ENCODE measurements at places on chromosomes 2 and 18.

DNA sequence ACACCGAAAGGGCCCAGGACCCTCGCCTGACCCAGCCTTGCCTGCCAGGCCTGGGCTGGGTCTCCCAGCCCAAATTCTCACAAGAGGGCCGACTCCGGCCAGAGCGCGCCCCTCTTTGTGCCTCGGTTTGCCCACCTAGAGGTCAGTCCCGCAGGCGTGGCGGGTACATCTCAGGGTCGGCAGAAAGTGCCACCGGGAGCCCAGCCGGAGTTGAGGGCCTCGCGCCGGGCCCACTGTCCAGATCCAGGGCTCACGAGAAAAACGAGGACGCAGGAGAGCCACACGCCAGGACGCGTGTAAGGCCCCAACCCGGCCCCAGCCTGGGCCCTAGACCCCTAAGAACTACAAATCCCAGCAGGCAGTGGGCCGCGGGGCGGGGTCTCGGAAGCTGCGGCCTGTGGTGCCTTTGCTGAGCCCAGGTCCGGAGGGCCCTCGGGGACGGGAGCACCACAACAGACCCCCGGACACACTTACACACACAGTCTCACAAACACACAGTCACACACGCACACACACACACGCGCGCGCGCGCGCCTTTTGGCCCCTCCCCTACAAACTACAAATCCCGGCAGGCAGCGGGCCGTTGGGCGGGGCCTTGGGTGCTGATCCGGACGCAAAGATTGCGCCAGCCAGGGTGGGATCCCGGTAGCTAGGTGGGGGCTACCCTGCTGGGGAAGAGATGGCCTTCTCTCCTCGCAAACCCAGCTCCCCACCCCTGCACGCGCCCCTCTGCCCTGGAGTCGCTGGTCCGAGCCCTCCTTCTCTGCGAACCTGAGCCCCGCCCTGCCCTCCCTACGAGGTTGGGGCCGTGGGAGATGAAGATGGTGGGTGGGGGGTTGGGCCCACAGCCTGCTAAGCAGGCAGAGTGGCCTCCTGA, at the start of gene SH2D6:
SH2D6 (plus strand) TSS at position 583 of the 877 bp plus-strand sequence. CDS start 10,752 bp downstream, outside the sequence.
- DNase-seq, result peak; percentile 92

DNA sequence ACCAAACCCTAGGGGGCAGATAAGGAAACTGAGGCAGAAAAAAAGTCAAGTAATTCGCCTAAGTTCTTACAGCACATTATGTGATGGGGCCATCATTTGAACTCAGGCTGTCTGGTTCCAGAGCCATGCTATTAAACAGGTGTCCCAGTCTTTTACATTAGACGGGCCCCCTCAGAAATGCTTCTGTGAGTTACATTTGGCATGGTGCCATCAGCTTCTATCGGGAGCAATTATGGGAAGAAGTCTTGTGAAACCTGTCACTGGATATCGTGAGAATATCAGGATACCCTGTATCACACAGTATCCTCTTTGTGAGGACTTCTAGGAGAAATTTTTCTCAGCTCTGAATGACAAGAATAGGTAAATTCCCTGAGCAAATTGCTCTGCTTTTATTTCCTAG, 143.7 kb upstream of the NOSTRIN start:
- no peak for DNase-seq

GRCh38 chr2:25320077-25320476, 21.6 kb downstream of the DNMT3A start:
- no peak for DNase-seq

DNA sequence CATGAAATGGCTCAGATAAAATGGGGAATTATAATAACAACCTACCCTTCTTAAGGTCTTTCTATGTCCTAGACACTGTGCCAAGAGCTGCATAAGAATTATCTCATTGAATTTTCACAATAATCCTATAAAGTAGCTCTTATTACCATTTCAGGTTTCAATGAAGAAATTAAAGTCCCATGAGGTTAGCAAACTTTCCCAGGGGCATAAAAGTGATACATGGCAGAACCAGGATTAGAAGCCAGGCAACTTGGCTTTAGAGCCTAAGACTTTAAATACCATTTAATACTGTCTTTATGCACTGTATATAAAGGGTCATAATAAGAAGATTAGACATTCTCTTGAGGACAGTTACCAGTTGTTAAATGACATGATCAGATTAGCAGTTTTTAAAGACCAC, 130.1 kb downstream of the GCA start:
- no peak for DNase-seq

DNA sequence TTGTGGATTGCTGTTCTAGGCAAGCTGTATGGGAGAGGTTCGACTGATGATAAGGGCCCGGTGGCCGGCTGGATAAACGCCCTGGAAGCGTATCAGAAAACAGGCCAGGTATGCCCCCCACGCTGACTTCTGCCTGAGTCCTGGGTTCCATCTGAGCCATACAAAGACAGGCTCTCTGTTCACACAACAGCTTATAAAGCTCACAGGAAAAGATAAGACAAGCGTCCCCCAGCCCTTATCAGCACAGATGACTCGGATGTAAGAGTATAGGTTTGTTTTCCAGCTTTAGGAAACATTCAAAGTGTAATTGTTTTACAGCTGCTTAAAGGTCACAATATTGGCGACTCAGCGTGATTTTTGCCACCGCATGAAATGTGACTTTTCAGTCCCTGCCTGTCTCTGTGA, 12.7 kb downstream of the CNDP2 start:
- DNase-seq, result peak; percentile 12

- no peak for DNase-seq
Observed at GRCh38 chr18:56593906-56594305, 44.5 kb downstream of the TXNL1 start.

GRCh38 chr2:10776231-10776977, 36.2 kb downstream of the PDIA6 start:
- DNase-seq, result no peak
